K562 (cell line): ENCODE measurements at places on chromosomes 3 and 15. TPM values are rescaled to one million over a fixed set of nuclear protein-coding genes. Genes with fewer than 3 reads are reported as not detected.

DNA sequence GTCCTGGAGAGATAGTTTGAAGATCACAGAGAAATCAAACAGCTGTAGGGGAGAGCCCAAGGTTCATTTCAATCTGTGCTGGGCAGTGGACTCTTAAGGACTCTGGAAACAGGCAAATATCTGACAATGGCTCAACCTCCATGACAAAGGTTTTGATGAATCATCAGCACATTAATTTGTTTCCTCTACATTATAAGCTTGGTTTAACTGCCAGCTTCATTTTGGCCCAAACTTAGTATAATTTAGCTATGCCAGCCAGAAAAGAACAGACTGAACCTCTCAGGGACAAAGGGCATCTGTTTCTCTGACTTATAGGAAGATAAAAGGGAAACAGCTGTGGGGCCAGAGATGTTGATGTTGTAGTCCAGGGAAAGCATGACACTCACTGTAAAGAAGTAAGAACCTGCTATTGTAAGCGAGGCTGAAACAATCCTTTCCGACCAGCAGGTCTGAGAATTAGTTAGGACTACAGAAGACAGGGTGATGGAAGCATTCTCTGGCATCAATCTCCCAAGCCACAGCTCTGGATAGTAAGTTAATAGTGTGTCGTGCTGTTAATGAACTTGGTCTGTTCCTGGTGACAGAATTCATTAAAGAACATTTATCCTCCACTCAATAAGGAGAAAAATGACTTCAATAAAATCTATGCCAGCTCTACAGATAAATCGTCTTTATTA lies 110.1 kb downstream of the KCNMB2 start:
- H3K4me3 ChIP-seq = no peak overlapping the region
- no peaks in the 10 kb centered on the region for H3K36me3 ChIP-seq
- H3K27me3 ChIP-seq = no peaks in the 10 kb centered on the region
- DNase-seq = no peak
- no peak overlapping the region for H3K27ac ChIP-seq

Gene DPPA2
- not detected in 2 replicates for total RNA-seq

DNA sequence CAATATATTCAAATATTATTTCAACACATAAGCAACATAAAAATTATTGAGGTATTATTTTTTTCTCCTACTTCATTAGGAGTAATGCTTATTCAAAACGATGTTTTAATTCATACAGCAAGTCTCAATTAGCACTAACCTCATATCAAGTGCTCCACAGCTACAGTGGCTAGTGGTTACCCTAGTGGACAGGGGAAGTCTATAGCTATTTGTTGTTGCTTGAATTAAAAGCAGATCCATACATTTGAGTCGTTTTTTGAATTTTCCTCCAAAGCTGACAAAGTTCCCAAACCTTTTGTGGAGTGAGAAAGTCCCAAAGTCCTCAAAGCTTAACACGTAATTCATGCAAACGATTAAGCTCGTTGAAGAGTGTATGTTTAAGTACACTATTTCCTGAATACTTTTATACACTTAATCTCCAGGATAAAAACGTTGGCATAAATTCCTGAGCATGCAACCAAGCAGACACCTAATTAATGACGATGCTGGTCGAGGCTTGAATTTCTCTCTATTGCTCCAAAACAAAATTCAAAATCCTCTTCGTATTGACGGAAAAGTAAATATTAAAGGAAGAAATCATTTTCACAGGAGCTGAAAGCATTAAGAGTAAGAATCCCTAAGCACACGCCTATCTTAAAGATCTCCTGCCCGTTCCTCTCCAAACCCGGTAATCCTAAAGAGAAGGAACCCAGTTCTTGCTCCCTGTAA lies 985 bp downstream of the VPS13C start:
- H3K27me3 ChIP-seq = no peaks in the 10 kb centered on the region
- H3K27ac ChIP-seq = peak overlapping the region; percentile 77
- DNase-seq = no peak
- no peaks in the 10 kb centered on the region for H3K36me3 ChIP-seq
- H3K4me1 ChIP-seq = peaks cover 13% of the 10 kb centered on the region

GRCh38 chr3:46276497-46277099 lies 34.3 kb downstream of the CCR3 start:
- no peaks in the 10 kb centered on the region for H3K27me3 ChIP-seq
- H3K4me1 ChIP-seq = no peaks in the 10 kb centered on the region
- no peaks in the 10 kb centered on the region for H3K36me3 ChIP-seq
- no peak overlapping the region for H3K27ac ChIP-seq
- no peak overlapping the region for H3K4me3 ChIP-seq

DNA sequence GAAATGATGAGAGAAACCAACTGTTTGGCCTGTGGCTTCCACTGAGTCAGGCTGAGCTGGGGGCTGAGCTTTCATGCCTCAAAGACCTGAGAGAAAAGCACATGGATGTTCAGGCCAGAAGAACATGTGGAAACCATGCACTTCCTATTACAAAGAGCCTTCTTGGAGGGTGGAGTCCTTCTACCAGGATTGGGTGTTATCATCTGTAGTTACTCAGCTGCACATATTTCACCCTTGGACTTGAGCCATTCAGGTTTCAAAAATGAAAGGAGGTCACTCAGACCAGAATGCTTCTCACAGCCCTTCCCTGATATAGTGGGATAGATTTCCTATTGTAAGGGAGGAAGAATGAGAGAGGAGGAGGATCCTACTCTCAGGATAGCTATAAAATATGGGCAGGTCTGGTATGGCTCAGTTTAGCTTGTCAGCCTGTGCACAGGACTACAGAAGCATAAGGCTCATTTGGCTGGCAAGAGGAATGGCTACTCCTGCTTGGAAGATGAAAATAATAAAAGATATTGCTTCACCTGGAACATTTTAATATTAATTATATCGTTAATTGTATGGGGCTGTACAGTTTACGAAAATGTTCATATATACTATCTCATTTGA lies 173.6 kb upstream of the TMC3 start:
- no peak overlapping the region for H3K27ac ChIP-seq
- H3K4me1 ChIP-seq = no peaks in the 10 kb centered on the region
- no peaks in the 10 kb centered on the region for H3K36me3 ChIP-seq
- H3K27me3 ChIP-seq = no peaks in the 10 kb centered on the region
- DNase-seq = no peak
- no peak overlapping the region for H3K4me3 ChIP-seq

Gene RFTN1
- 0.29 and 0.51 TPM in 2 replicates for total RNA-seq

Gene PROK2
- total RNA-seq = not detected in 2 replicates
